Heart left ventricle (tissue), 16 donors: ENCODE measurements at places on chromosomes 12 and 14.

DNA sequence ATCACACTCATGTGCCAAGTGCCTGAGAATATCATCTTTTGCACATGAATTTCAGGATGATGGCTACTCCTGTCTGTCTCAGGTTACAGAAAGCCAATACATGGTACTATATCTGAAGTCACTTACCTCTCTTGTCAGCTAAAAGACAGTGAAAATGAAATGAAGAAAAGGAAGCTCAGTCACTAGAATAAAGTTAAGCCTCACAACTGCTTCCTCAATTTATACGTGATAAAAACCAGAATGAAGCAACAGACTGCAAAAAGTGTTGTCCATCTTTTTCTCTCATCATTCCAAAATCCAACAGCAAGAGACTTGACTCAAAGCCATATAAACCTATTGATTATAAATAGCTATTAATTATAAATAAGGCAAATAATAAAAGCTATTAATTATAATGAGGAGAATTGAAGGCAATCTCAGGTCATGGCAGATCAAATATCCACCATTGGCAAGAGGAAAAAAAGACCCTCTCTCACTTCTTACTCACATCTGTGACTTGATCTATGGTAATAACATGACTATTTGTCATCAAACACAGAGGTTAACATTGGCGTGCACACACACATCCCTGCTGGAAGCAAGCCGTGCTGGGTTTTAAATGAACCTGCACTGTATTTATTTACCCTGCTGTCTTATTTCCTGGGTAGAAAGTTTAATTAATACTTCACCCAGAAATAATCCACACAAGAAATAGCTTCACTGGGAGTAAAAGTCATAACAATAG, 10.0 kb downstream of the NIN start:
- DNase-seq: no peak

DNA sequence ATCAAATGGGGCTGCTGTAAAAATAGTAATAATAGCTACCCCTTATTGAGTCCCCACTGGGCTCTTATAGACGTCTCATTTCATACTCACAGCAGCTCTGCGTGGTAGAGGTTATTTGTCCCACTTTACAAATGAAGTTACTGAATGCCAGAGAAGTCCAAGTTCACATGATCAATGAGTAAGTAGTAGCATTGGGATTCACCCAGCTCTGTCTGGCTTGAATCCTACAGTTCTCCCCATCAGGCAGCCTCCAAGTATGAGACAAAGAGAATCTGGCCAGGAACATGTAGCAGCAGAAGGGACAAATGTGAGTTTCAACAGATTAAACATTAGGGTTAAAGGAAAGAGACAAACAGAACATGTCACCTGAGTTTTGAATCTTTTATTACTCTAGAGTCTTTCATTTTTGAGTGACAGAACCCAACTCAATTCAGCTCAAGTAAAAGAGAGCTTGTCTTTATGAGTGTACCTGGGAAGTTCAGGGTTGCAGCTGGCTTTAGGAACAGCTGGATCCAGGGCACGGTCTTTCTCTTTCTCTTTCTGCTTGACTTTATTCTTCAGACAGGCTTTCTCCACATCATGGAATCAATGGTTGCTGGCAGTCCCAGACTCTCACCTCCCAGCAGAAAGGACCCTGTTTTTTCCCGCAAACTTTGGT, 64.1 kb upstream of the JDP2 start:
- DNase-seq: no peak

- DNase-seq: no peak
These were observed 141.0 kb upstream of the ARHGAP5 start for GRCh38 chr14:31936115-31936514.

DNA sequence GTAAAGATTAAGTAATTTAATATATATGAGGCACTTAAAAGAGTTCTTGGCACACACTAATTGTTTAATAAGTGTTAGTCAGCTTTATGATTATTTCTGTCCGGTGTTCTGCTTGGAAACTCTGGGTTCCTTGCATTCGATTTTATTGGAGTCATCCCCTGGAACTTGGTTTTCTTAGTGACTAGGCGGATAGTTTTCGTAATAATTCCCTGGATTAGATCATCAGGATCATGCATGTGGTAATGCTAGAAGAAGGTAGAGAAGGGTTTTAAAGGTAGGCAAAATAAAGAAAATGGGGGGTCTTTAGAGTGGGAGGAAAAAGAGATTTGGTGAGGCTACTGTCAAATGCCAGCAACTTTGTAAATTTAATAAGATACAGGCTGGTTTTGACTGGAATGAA, 88.4 kb downstream of the MYF5 start:
- no peak for DNase-seq

DNA sequence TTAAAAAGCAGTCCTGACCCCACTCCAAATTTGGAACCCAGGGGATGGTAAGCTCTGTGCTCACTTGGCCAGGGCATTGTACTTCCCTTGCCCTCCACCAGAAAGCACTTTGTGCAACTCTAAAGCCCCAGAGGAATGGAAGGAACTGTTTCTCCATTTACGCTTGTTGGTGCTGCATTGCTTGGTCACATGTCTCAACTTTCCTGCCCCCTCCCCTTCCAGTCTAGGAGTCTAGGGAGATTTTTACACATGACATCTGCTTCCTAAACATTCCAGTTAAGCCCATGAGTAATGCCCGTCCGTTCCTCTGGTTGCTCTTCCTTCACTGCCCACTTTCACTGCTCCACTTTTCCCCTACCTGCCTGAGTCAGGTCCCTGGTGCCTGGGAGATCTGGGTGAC, 92.6 kb upstream of the MAP1LC3B2 start:
- no peak for DNase-seq

DNA sequence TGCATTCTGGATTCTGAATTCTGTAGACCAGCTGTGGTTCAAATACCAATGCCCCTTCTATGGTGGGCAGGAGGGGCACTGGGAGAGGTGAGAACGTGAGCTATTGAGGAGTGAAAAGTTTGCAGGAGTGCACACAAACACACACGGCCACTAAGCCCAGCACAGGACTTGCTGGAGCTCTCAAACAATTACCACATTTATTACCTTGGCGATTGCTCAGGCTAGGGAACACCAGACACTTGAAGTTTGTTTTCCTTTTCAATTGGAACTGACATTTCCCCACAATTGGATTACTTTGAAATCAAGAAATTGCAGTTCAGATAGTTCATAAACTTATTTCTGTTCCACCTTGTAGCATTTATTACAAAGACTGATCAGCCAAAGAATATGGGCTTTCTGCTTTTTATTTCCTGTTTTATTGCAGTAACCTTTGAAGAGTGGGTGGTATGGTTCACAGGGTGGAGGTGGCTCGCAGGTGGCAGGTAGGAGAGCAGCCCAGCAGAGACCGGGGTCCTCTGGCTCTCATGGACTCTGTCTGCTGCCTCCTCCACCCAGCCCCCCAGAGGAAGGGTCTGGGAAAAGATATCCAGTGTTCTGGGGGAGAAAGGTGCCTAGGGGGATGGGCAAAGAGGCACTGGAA, 429.8 kb upstream of the CCDC196 start:
- no peak for DNase-seq

- DNase-seq: no peak
These were observed 12.1 kb downstream of the C14orf93 start for GRCh38 chr14:22997676-22998323.

DNA sequence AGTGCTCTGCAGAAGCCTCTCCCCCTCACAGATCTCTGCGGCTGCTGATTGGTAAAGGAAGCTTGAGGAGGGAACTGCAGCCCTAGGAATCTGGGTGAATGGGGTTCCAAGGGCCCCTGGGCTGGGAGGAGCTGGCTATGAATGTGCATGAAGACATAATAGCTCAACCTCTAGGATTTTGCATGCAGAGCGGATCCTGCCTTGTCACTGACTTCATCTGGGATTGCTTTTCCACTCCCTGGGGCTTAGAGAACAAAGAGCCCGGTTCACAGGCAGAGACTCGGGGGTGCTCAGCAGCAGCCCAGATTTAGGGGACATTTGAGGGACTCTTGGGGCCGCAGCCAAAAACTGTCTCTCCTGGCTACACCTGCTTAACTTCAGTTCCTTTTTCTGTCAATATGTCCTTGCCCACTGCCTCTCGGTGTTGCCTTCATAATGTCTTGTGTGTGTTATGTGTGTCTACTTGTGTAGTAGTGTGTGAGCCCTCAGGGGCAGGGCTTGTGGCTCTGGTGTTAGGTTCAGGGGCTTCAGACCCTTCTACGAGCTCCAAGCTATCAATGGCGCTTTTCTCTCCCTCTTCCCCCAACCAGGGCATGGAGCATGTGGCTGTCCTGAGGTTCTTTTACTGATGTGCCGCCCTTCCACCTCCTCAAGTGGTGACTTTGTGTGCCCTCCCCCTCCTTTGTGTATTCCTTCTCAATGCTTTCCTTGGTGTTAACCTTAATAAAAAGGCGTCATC, 1.9 kb downstream of the CCDC184 start:
- no peak for DNase-seq

- no peak for DNase-seq
These were observed 2.8 kb downstream of the MBIP start for GRCh38 chr14:36317650-36318049.

- DNase-seq: no peak
These were observed 55.4 kb downstream of the CCER1 start for GRCh38 chr12:90899456-90900182.

DNA sequence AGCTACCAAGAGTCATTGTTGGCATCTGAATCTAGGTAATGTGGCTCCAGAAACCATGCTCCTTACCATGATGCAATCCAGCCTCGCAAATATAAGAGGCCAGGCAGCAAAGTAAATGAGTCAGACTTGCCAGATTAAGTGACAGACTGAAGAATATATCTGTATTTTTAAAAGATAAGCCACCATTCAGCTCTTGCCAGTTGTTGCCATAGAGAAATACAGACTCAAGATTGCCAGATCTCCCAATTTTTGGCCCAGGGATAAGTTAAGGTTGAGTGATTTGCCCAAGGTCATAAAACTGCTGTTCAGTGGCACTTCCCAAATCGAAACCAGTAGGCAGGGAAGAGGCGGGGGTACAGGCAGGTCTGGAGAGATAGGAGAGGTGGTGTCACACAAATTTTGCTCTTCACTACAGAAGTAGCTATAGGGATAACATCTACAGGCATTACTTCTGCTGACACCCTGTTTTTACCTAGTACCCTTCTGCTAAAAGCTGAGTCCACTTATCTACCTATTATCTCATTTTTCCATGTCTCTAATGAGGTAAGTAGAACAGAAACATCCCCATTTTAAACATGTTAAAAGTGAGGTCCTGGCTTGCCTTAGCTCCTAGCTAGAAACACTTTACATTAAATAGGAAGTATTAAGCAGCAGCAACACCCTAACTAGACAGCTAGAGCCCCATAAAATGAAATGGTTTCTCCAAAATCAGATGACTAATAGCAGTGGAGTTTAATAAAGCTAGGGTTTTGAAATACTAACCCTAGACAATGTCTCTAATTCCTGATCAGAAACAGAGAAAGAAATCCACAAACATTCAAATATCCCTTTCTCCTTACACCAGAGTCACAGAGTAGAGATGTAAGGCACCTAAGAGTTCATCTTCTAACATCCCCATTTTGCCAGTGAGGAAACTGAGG, 19.5 kb downstream of the DCAF5 start:
- no peak for DNase-seq

DNA sequence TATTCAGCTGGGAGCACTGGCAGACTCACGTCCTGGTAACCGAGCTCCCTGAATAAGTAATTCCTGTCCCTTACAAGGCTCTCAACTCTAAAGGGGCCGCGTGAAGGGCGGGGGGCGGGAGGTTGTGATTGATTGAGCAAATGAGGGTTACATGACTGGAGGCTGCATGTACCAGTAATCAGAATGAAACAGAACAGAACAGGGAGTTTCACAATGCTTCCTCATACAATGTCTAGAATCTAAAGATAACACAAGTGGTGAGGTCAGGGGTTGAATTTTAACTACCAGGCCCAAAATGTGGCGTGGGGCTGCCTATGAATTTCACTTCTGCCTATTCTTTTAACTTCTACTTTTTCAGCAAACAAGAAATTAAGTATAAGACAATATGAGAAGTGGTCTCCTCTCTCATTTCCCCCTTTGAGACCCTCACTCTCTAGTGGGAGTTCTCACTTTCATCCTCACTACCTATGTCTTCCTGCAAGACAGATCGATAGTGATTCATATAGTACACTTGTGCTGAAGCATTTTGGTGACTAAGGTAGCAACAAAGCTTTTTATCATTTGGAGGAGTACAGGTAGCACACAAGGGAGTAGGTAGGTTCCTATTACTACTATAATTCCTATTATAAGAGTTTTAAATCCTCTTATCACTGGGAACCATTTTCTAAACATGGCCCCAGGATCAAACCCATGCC, 239.8 kb downstream of the KTN1 start:
- no peak for DNase-seq

DNA sequence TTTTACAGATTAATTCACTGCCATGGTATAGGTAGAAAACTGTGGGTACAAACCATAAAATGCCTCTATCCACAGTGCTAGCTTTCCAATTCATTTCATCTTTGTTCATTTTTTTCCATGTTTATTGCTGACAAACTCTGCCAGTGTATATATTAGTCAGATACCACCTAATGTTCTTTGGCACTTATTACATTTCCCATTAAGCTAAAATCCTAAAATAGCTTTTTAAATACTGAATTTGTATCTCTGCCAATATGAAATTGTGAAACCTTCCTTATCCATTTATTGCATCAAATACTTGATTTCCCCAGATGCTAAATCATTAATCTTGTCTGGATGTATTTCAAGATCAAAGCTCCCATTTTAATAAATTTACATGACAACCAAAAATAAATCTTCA, 150.1 kb upstream of the FSCB start:
- DNase-seq: no peak

DNA sequence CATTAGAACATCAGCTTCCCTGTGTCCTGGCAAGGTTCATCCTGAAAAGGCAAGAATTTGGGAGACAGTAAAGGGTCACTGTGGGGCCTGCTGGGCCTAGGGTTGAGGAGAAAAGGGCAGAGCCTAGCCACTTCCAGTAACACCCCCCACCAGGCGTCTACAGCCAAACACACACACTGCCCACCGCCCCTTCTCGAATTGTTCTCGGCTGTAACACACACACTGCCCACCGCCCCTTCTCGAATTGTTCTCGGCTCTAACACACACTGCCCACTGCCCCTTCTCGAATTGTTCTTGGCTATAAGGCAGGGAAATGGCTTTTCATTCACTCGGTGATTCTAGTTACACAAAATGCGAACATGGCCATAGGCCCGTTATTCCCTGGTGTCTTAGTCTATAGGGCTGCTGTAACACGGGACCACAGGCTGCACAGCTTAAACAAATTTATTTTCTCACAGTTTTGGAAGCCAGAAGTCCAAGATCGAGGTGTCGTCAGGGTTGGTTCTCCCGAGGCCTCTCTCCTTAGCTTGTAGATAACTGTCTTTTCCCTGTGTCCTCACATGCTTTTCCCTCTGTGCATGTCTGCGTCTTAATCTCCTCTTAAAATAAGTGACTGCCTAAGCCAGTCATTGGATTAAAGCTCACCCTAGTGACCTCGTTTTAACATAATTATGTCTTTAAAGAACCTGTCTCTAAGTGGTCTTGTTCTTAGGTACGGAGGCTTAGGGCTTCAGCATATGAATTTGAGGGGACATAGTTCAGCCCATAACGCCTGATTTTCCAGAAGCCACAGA, 171.0 kb downstream of the ADGRD1 start:
- no peak for DNase-seq
